Thoracic aorta (tissue), 2 donors: ENCODE measurements at places on chromosomes 11 and 22. TPM values are rescaled to one million over a fixed set of nuclear protein-coding genes. Genes with fewer than 3 reads are reported as not detected.

Gene OR8G5
- total RNA-seq: not detected

Gene ROM1
- 12.6 TPM for total RNA-seq

GRCh38 chr11:13237761-13238160 is 39.8 kb upstream of the BMAL1 start:
- H3K4me3 ChIP-seq: no peak overlapping the region
- H3K27ac ChIP-seq: no peak overlapping the region
- no peak for DNase-seq
- no peaks in the 10 kb centered on the region for H3K4me1 ChIP-seq
- H3K27me3 ChIP-seq: no peaks in the 10 kb centered on the region

DNA sequence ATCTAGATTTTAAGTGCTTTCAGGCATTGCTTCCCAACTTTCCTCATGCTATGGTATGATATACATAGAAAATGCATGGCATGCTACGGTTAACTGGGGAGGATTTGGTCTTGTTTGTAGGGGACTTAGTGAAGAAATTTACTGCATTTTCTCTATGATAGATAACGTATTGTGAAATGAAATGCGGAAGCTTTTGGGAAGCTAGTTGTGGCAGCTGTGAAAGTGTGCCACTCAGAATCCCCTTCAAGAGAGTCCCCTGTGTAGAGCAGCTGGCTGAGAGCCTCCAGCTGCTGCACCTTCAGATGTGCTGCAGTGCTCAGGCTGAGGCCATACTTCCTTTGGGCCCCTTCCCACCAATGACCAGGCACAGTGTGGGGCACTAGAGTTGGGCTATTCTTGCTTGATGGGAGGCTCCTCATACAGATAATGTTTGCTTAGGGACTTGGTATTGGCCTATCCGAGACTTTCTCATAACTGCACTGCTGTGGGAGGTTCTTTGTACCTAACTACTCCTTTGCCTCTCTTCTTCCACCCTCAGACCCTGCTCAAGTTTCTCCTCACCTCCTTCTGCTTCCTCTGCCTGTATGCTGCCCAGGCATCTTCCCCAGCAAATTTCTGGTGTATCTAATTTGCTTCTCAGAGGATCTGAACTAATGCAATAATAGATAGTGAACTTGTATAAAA is 67.3 kb downstream of the HIPK3 start:
- H3K27ac ChIP-seq: no peak overlapping the region
- no peak overlapping the region for H3K4me3 ChIP-seq
- DNase-seq: no peak

DNA sequence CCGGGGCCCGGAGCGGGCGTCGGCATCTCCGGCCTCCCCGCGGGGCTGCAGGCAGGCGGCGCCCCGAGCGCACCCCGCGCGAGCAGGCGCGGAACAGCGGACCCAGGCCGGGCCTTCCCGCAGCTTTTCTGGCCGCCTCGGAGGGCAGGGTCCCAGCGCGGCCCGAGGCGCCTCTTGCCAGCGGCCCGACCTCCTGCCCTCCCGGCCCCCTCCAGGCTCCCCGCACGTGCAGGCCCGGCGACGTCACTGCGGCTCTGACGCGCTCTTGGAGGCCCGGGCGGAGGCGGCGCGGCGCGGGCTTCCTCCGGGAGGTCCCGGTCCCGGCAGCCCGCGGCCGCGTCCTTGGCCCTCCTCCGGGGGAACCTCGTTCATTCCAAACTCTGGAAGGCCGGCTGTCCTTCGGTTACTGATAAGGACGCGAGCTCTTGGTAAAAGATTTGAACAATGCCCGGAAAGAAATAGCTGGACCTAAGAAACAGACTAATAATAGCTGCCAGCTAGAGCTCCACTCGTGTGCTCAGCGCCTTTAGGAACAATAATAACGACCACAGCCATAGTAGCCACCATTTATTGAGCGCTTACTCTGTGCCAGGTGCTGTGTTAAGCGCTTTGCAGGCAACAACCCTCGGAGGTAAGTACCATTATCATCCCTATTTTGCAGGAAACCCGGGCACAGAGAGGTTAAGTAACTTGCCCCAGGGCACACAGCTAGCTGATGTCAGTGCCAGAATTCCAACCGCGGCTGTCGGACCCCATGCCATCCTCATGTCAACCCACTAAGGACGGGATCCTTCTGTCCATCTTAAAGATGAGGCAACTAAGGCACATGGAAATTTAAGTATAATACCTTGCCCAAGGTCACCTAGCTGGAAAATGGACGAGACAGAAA is 39.1 kb upstream of the CREB3L1 start:
- H3K4me3 ChIP-seq: peak overlapping the region; percentile 73
- H3K4me1 ChIP-seq: peaks cover 17% of the 10 kb centered on the region
- H3K27me3 ChIP-seq: no peaks in the 10 kb centered on the region
- no peak for DNase-seq

DNA sequence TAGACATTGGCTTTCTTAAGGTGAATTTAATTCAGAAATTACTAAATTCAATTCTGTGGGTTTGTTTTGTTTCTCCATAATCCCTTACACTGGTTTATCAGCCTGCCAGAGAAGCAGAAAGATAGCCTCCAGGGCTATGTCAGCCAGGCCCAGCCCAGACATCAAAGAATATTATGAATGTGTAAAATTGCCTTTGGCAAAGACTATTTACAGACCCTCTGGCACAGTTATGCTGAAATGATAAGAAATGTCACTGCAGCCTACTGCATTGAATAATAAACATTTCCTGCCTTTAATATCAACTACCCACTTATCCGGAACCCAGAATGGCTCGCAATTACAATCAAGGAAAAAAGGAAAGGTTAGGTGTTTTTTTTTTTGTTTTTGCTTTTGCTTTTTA is 562.5 kb upstream of the LRRC4C start:
- no peaks in the 10 kb centered on the region for H3K36me3 ChIP-seq
- H3K4me3 ChIP-seq: no peak overlapping the region
- H3K4me1 ChIP-seq: no peaks in the 10 kb centered on the region
- no peak overlapping the region for H3K27ac ChIP-seq
